HFFc6 (cell line): ENCODE measurements at places on chromosomes 6 and 20.

DNA sequence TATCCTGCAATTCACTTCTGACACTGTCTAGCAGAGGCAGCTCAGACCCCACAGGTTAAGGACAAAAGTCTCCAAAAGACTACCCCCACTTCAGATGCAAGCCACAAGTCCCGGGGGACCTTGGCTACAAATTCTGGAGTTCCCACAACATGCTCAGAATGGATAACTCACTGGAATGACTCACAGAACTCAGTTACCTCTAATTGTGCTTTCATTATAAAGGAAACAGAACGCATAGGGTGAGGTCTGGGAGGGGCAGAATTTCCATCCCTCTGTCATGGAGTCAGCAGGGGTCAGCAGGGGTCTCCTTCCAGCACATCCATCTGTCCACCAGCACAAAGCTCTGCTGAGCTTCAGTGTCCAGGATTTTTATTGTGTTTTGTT is 184.2 kb downstream of the CDH4 start:
- no peak for DNase-seq

DNA sequence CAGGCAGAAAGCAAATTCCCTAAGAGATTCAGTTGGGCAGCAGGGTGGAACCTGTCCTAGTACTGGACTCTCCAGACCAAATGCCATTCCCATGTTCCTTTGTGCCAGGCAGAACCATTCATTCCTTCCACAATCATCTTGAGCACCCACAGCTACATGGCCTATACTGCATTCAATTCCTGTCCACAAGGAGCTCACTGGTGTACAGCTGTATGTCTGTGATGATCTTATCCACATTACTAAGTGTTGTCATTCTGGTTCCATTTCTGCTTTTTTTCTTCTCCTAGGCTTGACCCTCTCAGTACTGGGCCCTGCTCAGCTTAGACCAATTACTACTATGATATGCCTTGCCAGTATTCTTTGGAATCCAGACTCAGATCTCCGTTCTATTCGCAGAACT is 27.5 kb downstream of the MAN1A1 start:
- no peak for DNase-seq

GRCh38 chr6:53410508-53411258 is 61.9 kb upstream of the ELOVL5 start:
- DNase-seq: peak; percentile 23

DNA sequence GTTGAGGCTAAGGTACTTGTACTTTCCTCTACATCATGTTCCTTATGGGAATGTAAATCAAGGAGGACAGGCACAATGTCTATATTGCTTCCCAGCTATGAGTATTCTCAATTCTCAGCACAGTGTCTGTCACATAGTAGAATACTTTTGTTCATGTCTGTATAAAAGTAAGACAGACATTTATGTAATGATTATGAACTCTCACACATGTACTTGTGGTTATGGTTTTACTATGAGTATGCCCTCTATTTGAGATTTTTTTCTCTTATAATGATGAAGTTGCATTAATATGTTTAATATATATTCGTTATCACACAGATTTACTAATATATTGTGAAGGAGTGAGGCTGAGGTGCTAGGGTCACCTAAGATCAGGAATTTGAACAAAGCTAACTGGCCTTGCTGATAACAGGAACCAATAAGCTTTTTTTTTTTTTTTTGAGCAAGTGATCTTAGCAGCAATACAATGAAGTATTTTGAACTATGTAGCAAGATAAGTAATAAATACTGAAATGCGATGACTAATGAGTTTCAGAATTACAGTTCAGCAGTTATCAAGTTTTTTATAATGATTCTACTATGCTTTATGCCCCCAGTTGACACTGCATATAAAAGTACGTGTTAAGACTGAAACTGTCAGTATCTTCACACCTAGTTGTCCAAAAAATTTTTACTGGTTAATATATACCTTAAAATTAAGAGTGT is 623.1 kb downstream of the HTR1B start:
- no peak for DNase-seq

GRCh38 chr20:51091406-51092195 is 68.7 kb upstream of the KCNG1 start:
- no peak for DNase-seq

DNA sequence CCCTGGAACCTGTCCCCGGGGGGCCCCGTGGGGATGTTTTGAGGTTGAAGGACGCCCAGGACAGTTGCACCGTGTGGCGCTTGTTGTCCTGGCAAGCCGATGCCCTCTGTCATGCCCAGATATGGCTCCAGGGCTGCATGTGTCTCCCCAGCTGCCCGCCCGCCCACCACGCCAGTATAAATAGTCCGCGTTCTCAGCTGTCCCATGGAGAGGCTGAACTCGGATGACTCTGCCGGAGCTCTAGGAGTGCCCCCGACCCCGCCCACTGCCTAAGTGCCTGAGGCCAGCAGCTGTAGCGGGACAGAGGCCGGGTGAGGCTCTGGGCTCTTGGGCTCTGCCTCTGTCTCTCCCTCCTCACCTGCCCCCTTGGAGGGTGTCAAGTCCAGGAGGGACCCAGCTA is 83.0 kb upstream of the GATA5 start:
- DNase-seq: no peak

- DNase-seq: no peak
These were observed 8.7 kb upstream of the HLA-G start for GRCh38 chr6:29818892-29819291.

GRCh38 chr20:13200767-13201500 is 20.1 kb upstream of the ISM1 start:
- DNase-seq: no peak

- DNase-seq: no peak
These were observed 59.3 kb upstream of the SCAF8 start for GRCh38 chr6:154673919-154674318.

DNA sequence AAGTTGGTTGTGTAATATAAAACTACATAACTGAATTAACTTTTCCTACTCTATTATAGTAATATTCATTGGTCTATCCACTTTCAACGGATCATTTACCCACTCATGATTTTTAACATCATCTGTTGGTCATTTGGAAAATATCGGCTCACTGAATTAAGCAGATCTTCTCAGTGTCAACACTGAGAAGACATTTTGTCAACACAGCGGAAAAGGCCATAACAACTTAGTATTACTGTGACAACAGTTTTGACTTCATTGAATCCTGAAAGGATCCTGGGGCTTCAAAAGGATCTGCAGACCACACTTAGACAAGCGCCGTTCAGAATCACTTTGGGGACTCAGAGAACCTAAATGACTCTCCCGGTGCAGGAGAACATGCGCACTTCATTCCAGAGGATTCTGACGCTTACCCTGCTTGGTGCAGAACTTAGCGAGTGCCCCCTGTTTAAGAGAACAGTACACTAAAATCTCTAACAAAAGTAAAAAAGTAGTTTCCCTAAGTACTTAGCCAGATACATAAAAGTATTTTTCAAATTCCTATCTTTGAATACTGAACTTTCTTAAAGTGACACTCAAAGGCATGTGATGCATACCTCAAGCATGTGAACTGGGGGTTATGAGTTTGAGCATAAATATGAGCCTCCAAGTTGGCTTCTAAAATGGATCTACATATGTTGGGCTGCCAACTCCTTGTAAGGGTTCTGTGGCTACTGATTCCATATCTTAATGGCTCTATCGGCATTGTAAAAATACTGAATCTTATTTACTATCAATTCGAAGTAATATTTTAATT is 4.0 kb downstream of the ZBTB2 start:
- DNase-seq: peak; percentile 61

DNA sequence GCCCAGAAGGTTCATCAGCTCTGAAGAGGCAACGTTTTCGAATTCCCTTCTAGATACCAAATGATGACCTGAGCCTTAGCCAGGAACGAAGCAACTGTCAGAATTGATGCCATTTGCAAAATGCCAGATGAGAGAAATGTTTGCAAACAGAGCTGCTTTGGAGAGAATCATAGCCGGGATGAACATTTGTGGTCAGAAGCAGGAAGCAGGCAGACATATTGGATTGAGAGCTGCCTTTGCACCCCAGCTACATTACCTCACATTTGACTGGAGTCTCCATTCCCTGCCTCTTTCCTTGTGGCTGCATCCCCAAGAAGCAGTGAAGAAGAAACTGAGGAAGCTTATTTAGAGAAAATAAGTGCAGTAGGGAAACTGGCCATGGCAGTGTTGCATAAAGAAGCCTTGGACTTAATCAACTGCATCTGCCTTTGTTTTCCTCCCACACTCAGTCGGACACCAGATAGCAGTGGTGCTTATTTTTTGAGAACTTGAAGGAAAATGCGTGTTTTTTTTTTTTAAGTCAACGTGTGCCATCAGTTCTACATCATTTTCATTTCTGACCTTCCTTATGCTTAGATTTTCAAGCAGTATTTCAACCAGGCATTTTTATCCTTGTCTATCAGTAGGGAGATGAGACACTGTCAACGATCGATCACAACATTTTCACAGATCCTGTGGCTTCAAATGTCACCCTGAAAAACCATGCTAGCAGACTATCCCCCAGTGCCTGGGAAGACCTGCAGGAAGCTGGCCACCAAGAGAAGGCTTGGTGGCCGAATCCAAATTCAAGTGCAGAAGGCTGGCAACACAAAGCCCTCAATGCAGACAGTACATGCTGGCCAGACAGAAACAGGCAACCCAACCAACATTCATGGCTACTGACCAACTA is 541.2 kb upstream of the JARID2 start:
- DNase-seq: no peak

DNA sequence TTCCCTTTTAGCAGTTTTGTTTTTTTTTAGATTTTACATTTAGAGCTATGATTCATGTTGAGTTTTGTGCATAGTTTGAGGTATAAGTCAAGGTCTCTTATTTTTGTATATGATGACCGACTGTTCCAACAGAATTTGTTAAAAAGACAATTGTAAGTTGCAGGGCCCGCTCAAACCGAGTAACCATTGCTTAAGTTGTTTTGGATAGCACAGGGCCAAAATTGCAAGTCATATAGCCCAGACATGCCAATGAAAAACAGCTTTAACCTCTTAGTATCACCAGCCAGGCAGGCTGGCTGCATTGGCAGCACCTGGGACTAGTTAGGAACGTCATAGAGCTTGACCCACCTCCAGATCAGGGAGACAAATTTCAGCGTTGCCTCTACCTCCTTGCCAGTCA is 47.3 kb downstream of the PFDN4 start:
- peak; percentile 3 for DNase-seq

- DNase-seq: peak; percentile 90
These were observed 25.9 kb upstream of the GTSF1L start for GRCh38 chr20:43752561-43753301.

DNA sequence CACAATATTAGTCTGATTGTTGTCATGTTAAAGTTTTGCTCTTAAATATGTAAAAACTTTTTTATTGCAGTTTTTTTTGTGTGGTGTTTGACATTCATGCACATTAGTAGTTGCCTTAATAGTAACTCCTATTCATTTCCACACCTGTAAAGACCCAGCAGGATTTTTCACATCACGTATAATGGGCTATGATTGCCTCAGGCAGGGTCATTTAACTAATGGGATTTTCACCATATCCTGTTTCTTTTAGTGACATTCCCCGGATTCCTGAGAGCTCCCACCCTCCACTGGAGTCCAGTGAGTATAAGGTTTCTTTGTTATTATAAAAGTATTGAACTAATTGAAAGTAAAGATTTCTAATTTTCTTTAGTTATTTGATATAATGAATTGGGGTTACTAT is 359.2 kb downstream of the RIMS1 start:
- DNase-seq: no peak

GRCh38 chr6:12007887-12008286 is 4.2 kb upstream of the HIVEP1 start:
- DNase-seq: no peak
